T-cell (primary cell): ENCODE measurements at places on chromosomes 12 and 14.
A peak's percentile ranks its signal among the peaks of the same experiment; 100 is the strongest.

DNA sequence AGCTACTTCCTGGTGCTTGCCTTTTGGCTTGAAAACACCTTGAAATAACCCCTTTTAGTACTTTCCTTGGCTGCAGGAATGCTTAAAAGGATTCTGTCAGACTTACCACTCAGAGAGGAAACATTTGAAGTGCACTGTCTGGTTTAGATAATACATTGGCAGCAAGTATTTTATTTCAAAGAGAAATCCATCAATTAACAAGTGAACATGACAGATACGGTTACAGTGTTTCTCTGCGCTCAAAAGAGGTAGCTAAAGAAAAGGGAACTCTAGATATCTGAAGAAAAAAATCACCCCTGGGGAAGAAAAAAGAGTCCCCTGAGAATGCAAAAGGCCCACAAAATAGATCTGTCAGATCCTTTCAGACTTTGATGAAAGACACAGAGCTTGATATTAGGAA lies 421.9 kb downstream of the LRFN5 start:
- DNase-seq = no peak

- no peak for DNase-seq
Measured at GRCh38 chr12:24201258-24201970, 251.9 kb upstream of the SOX5 start.

DNA sequence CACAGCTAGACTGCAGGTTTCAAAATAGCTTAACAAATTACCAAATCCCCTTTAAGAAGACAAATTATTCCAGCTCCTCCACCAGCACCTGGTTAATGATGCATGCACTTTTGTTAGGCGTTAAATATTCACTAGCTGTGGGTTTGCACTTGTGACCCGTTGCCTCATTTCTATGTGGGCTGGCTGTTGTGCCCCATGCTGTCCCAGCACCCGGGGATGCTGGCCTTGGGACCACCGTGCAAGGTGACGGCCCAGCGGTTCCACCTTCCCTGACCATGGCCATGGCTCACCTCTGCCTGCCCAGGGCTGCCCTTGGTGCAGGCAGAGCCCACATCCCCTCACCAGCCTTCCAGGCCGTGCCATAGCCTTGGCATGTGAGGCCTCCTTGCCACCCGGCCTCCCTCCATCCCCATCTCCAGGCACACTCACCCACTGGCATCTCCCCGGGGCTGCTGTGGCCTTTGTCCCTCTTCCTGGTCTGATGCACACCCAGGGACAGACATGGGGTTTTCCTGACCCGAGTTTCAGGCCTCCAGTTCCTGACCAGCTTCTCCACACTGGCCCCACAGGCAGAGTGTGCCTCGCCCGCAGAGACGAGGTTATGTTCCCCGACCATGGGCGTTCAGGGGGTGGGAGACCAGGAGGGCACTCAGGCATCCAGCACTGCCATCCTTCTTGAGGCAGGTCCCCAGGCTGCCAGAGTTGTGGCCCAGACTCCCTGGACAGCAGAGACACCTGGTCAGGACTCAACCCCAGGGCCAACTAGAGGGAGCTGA lies 20.3 kb upstream of the C14orf180 start:
- no peak for DNase-seq

DNA sequence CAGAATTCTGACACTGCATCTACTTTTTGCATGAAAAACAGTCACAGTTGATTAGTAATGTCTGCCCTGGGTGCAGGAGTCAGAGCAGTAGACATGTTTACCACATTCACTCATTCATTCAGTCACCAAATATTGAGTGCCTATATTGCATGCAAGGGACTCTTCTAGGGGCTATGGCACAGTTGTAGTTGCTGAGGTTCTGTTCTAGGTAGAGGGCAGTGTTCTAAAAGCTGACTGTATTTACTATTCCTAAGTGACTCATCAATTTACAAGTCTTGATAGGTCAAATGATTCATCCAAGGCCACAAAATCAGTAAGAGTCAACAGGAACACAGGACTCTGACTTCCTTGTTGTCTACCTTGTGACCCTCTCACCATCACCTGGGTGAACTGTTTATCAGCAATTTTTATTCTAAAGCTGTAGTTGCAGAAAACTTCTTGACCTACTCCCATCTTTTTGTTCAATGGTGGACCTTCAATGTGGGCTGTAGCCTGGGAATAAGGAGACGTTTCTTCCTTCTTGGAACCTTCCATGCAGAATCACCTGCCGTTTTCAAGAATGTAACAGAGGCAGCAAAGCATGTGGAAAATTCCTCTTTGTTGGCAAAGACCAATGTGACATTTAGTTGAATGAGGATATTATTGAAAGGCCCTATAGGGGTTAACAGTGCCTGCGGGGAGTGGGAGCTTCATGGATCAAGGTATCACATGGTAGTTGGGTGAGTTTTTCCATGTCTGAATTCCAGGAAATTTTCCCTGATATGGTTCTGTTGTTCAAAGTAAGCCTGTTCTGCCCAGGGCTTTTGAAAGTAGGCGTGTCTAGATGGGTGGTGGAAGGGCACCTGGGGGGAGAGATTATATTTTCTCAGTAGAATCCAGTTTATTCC lies 223.2 kb downstream of the KTN1 start:
- DNase-seq = no peak

GRCh38 chr12:130804216-130804615 lies 34.8 kb downstream of the STX2 start:
- no peak for DNase-seq

DNA sequence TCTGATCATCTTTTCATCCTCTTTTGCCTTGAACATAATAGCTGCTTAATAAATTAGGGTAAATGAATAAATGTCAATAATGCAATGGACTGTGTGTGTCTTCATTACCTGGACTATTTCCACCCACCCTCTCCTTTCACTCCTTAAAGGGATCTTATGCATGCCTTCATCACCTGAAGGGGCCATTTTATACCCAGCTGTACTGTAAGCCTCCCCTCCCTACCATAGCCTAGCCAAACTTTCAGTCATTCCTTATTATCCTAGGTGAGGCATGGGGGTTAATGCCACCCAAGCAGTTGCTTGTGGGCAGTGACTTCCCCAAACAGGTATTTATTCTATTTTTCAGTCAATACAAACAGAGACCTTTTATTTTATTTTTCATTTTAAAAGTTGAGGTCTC lies 127.8 kb upstream of the PARP11 start:
- DNase-seq = no peak

GRCh38 chr12:123533672-123534643 lies at the start of gene RILPL1:
TSS of gene RILPL1 (minus strand) at chr12:123533719. CDS start at chr12:123533482, 237 bp downstream.
- DNase-seq = peak; percentile 8

GRCh38 chr12:128786741-128787391 lies 36.9 kb downstream of the SLC15A4 start:
- no peak for DNase-seq

DNA sequence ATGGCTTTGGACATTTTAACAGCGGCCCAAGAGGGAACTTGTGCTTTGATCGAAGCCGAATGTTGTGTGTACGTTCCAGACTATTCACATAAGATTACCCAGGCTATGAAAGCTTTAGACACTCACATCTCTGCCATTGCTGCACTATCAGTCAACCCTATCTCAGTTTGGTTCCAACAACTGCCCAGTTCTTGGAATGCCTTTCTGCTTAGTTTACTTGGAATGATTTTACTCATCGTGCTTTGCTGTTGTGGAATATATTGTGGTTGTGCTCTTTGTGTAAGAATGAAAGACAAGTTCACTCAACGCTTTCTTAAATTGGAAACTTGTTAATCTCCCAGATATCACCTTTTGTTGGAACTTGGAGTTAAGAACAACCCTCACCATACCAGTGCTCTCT lies 498.2 kb downstream of the GLT1D1 start:
- no peak for DNase-seq

- no peak for DNase-seq
Measured at GRCh38 chr12:52086944-52087835, 7.7 kb downstream of the SMIM41 start.

DNA sequence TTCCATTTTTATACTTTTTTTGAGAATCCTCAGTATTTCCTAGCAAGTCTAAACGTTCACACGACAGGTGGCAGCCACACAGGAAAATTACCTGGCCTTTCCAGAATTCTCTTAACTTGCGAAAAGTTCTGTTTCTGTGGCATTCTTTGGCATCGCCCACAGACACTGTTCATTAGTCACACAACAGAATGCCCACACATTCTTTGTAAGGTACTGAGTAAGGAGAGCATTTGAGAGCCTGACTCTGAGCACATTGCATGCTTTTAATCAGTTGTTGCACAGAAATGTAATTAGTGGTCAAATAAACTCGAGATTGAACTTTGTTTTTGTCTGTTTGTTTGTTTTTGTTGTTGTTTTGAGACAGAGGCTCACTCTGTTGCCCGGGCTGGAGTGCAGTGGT lies 52.4 kb downstream of the LMNTD1 start:
- no peak for DNase-seq

DNA sequence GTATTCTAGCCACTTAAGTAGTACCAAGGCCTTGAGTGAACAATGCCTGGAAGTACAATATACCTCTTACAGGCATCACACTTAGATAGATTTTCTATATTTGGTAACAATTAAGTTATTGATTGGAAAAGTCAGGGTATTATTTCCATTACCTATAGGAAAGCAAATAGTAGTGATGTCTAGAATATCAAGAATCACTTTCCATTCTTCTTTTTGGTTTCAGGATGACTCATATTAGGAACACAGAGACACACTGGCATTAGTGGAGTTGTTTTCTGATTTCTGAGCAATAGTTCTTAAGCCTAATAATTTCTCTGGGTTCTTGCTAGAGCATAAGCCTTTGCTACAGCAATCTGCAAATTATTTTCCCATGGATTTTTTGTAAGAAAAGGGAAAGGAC lies 1640.0 kb upstream of the SEL1L start:
- DNase-seq = no peak

DNA sequence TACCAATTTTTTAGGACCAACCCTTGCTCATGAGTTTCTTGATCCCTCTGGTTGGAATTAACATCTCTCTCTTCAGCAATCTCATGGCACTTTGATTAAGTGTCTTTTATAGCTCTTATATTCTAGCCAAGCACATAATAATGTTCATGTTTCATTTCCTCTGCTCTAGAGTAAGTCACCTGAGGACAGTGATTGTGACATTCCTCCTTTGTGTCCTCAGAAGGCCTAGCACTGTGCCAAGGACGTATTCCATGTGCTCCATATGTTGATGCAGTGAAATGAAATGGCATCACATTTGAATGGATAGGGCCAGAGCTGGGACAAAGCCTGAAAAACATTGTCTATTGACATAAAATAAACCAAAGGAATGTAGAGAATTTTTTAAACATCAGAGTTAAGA lies 322.8 kb upstream of the PRICKLE1 start:
- DNase-seq = no peak

DNA sequence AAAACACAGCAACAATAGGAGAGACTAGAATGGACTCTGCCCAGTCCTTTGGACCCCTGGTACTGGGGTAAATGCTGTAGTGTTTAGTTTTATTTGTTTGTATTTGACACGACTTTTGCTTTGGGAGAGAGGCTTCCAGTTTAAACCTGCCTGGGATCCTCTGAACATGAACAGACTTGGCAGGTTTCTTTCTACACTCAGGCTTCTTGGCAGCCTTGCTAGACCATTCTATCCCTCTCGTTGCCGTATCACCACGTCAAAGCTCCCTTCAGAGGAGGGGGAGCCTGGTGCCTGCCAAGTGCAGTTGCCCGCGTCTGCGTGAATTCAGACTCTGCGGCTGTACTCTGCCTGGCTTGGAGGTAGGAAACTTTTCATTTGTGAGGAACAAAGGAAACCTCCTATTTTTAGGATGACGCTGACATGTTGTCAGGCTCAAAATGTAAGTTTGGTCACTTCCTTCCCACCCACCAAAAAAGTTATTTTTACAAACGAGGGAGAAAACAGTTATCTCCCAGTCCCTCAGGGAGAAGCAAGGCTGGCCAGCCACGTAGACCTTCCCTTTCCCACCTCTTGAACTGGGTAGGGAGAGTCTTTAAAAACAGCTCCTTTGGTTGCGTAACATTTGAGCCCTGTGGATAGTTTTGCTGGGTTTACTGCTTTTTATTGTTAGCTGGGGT lies 25.9 kb downstream of the CD9 start:
- no peak for DNase-seq

GRCh38 chr12:107783406-107784376 lies 9.2 kb downstream of the ASCL4 start:
- DNase-seq = no peak

- DNase-seq = no peak
Measured at GRCh38 chr12:24226745-24227350, 277.4 kb upstream of the SOX5 start.

DNA sequence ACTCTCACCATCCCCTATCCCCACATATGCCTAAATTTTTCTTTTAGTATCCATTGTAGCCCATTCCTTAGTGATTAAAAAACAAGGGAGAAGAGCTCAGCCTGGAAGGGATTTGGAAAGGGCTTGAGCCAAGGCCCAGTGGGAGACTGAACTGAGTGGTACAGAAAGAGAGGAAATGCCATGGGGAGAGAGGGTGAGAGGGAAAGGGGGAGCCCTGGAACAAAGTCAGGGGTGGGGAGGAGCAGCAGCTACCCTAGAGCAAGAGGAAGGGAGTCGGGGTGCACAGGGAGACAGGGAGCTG lies 2.6 kb upstream of the ATN1 start:
- no peak for DNase-seq

DNA sequence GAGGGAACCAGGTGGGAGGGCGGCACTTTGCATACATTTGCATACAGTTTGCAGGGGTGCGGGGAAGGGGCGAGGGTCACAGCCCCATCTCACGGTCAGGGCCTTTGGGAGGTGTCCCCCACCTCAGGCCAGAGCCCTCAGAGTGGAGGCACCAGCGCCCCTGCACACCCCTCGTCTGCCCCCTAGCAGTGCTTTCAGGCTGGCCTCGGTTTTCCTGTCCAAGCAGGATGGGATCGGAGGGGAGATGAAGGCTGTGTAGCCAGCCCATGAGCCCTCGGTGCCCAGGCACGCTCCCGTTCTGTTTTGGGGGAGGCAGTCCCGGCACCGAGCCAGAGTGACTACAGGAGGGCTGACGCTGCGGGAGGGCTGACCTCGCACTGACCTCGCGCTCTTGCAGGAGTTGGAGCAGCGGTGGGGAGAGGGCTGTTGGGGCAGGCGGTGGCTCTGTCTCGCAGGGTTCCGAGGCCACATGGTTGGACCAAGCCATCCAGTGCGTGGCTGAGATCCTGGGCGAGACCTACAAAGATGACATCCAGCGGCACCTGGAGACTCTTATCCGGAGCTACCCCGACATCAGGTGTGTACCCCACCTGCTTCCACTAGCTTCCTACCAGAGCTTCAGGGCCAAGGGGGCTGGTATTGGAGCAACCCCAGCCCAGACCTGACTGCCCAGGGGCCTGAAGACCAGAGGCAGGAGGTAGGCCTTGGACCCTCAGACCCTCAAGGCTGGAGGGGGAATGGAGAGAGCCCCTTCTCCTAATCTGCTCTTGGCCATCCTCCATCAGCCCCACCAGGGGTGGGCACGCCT lies 13.6 kb downstream of the EXOC3L4 start:
- DNase-seq = no peak

DNA sequence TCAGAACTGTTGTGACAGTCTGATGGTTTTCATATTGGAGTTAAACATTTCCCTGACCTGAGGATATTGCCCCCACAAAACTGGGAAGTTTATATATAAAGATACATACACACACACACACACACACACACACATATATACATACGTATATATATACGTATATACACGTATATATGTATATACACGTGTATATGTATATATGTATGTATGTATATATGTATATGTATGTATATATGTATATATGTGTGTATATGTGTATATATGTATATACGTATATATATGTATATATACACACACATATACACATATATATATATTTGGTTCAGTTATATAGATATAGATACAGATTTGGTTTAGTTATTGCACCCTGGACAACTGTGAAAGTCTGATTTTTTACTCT lies 65.7 kb downstream of the ATP2B1 start:
- no peak for DNase-seq

GRCh38 chr12:16361142-16361783 lies 13.8 kb downstream of the MGST1 start:
- no peak for DNase-seq

- DNase-seq = no peak
Measured at GRCh38 chr12:64528616-64529015, 76.7 kb downstream of the TBK1 start.
